ENCODE measurements at places on chromosomes 2 and 18.

DNA sequence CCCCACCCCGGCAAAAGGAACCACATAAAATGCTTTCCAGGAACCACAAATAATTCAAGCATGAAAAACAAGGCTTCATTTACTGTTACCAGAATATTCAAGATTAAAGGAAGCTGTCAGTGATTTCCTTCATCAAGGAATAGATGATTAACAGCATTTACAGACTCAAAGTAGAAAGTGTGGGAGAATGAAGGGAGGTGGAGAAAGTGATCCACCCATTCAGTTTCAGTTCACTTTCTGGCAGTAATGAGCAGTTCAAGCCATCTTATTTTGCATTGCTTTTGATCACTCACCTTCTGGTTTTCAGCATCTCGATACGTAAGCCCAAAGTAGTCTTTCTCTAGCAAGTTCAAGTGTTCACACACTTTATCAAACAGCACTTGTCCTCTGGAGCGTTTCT lies 99.0 kb downstream of the EPB41L3 start:
- DNase-seq, result no peak

DNA sequence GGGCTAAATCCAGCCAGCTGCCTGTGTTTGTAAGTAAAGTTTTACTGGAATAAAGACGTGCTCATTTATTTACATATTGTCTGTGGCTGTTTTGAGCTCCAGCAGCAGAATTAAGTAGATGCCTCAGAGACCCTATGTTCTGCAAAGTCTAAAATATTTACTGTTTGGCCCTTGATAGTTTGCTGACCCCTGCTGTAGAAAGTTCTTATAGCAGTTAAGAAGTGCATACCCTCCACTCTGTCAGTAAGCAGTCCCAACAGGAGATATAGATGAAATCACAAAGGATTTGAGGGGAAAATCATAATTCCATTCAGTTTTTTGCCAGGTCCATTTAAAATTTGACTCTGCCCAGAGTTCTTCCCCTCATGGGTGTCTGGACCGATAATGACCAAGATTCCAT lies 50.1 kb upstream of the ITM2C start:
- DNase-seq, result no peak

DNA sequence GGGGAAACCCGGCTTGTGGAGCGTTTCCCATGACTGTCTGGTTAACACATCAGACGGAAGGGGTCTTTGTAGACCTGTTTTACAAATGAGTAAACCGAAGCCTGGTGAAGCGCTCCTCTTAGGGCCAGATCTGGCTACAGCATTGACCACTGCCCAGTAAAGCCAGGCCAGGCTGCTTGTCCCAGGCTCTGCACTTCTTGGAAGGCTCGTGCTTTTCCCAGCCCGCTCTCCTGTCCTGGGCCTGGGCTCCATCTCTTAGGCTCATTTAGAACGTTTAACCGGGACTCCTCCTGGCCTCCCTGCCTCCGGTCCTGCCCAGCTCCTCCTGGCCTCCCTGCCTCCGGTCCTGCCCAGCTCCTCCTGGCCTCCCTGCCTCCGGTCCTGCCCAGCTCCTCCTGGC lies 4.8 kb downstream of the GPC1 start:
- no peak for DNase-seq

- no peak for DNase-seq
Observed at GRCh38 chr18:11989966-11990380, 8.7 kb downstream of the IMPA2 start.

DNA sequence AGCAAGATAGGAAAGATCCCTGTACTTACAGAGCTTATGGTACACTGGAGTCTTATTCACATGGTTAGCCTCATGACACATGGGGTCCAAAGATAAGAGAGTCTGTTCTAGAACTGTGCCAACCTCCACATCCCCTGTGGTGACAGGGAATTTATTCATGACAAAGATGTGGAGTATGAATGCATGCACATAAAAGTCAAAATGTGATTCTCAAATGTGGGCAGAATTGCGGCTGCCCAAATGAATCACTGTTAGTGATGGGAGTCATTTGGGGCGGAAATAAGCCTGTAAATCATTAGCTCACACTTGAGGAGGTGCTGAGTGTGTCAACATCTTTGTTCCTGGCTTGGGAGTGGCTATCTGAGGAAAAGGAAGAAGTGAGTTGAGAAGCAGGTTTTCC lies 560.6 kb downstream of the SLC4A3 start:
- DNase-seq, result no peak

DNA sequence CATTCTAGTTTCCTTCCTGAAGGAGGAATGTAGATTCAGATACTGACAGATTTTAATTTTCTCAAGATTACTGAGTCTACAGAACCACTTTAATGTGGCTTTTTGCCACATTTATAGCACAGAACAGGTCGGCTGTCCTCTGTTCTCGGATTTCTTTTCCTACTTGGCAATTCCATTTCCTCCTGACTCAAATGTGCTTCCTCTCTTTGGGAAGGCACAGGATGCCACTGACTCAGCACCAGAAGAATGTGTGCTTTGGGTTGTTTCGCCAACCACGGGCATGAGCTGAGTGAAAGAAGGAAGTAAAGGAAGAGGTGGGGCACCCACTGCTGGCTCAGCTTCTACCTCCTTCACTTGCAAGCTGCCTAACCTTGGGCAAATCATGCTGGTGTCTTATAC lies 970.6 kb upstream of the ACVR2A start:
- no peak for DNase-seq

GRCh38 chr18:69949538-69949936 lies 1.9 kb upstream of the CD226 start:
- no peak for DNase-seq

DNA sequence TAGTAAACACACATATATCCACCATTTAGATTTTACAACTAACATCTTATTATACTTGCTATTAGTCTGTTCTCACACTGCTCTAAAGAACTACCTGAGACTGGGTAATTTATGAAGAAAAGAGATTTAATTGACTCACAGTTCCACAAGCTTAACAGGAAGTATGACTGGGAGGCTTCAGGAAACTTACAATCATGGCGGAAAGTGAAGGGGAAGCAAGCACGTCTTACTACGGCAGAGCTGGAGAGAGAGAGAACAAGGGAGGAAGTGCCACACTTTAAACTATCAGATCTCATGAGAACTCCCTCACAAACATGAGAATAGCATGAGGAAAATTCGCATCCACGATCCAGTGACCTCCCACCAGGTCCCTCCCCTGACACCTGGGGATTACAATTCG lies 240.7 kb downstream of the CAMKMT start:
- no peak for DNase-seq

GRCh38 chr2:101904916-101905315 lies 86.8 kb upstream of the IL1R2 start:
- no peak for DNase-seq

DNA sequence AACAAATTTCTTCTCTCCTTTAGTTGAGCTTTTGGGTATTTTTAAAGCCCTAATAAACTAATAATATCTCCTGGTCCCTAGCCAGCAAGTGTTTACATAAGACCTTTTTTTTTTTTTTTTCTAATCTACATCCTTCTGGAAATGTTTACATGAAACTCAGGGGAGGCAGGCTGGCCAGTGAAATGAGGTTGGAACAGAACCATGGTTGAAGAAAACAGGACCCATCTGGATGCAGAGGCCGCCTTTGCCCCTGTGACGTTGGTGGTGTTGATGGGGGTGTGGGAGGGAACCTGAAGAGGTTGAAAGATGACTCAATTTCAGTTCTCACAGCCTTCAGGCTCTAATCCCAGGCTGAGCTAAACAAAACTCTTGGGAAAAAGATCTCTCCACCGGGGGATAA lies 118.5 kb downstream of the NRP2 start:
- no peak for DNase-seq

DNA sequence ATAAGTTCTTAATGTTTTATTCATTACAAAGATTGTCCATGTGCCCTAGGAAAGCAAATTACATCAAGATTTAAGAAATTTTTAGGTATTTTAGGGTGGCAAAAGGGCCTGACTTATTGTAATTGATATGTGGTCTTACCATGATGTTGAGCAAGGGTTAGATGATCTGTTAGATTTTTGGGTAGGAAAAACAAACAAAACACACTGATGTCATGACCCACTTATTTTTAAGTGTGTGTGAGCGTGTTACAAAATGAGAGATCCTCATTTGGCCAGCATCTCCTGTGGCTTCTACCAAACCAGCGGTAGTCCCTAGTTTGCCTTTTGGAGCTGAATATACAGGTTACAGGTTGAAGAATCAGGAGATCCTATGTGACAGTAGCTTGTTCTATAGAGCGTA lies 89.8 kb upstream of the ITGB6 start:
- DNase-seq, result no peak

DNA sequence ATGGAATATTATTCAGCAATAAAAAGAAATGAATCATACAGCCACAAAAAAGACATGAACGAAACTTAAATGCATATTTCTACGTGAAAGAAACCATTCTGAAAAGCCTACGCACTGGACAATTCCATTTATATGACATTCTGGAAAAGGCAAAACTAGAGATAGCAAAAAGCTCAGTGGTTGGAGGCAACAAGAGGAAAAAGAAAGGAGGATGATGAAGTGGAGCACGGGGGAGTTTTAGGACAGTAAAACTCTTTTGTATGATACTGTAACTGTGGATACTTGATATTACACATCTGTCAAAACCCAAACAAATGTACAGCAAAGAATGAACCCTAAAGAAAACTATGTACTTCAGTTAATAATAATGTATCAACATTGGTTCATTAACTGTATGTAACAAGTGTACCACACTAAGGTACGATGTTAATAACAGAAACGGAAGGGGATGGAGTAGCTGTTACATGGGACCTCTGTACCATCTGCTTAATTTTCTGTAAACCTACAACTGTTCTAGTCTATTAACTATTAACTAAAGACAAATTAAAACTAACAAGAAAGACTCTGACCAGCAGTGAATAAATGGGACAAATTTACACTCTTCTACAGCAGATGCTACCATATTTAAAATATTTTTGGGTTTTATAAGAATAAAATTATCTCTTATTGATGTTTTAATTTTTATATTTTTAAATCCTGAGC lies 31.5 kb downstream of the ROCK2 start:
- no peak for DNase-seq

- no peak for DNase-seq
Observed at GRCh38 chr2:172999641-173000386, 75.8 kb upstream of the MAP3K20 start.

DNA sequence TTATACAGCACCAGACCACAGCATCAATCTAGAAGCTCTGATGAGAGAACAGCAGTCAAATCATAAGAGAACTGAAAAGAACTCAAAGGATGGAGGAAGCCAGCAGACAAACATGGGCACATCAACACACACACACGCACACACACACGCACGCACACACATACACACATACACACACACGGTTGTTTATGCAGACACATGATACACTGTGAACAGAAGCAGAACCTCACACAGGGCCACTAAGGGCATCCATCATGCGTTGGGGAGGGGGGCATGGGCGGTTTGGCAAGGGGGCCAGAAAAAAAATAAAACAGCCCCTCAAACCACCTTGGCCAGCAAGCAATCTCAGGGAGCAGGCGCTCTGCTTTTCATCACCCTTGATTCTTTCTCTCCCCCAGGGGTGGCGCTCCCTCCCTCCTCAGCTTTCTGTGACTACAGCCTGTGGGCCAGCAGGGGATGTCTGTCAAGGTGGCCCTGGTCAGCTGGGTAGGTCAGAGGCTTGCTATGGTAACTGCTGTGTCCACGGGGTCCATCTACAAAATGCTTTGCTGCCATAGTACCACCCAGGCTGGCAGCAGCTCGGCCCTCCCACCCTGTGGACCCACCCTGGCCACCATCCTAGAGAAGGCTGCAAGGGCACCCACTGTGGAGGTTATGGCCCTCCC lies 318.0 kb downstream of the CELF4 start:
- DNase-seq, result no peak

GRCh38 chr2:201308914-201309313 lies 48.2 kb downstream of the FLACC1 start:
- no peak for DNase-seq

- DNase-seq, result no peak
Observed at GRCh38 chr2:205930209-205930608, 155.8 kb downstream of the INO80D start.

GRCh38 chr2:114821055-114821454 lies 378.6 kb downstream of the DPP10 start:
- no peak for DNase-seq

DNA sequence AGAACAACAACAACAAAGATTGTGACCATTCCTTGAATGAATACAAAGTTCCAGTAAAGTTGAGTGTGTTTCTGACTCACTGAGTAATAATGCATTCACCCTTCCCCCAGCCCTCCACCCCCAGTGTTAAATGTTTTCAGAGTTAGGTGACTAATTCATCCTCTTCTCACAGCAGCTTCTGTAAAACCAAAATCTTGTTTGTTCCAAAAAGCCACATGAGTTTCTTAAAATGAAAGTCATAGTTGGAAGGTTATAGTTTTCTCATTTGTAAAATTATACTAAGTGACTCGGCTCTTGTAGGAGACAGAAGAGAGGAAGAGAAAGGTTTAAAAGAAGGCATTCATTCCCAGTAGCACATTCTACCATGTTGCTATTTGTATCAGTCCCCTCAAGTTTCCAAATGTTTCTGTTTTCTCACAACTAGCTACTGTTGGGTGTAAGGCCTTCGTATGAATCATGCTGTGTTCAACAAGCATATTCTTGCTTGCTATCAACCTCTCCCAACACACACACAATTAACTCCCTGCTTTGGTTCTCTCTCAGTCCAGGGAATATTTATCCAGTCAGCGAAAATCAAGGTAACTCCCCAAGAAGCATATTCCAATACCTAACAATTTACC lies 75.3 kb downstream of the MBD2 start:
- no peak for DNase-seq

GRCh38 chr18:12377556-12378197 lies 650 bp upstream of the AFG3L2 start:
- no peak for DNase-seq

DNA sequence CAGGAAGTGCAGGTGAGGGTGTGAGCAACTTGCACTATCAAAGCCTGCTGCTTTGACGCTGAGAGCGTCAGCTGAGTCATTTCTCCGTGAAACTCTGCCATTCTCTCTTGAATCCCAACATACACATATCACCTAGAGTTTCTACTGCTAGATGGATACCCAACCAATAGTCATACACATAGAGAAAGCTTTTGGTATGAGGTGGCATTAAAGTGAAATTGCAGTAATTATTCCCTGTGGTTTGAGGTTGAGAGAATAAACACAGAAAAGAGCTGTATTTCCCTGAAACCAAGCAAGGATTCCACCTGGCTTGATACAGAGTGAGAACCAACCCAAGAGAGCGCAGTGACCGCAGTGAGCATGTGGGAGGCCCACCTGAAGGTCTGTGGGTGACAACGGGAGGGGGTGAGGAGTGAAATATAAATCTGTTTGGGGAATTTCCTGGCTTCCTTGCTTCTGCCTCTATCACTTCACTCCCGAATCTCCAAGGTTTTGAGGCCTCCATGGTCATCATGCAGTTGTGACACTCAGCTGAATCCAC lies 28.8 kb upstream of the TMEM18 start:
- DNase-seq, result no peak

- no peak for DNase-seq
Observed at GRCh38 chr2:241751152-241751551, 16.7 kb downstream of the D2HGDH start.

GRCh38 chr2:197130318-197130717 lies 180.3 kb downstream of the ANKRD44 start:
- DNase-seq, result peak; percentile 44

Data from immature natural killer cell (primary cell).